ENCODE measurements at places on chromosomes 1 and 21.

GRCh38 chr1:162885265-162885664, 24.3 kb upstream of the CCDC190 start:
- DNase-seq = no peak

- DNase-seq = no peak
Observed at GRCh38 chr1:39690794-39691382, 345 bp downstream of the HPCAL4 start.

GRCh38 chr1:117985973-117986372, 56.4 kb downstream of the WDR3 start:
- no peak for DNase-seq

DNA sequence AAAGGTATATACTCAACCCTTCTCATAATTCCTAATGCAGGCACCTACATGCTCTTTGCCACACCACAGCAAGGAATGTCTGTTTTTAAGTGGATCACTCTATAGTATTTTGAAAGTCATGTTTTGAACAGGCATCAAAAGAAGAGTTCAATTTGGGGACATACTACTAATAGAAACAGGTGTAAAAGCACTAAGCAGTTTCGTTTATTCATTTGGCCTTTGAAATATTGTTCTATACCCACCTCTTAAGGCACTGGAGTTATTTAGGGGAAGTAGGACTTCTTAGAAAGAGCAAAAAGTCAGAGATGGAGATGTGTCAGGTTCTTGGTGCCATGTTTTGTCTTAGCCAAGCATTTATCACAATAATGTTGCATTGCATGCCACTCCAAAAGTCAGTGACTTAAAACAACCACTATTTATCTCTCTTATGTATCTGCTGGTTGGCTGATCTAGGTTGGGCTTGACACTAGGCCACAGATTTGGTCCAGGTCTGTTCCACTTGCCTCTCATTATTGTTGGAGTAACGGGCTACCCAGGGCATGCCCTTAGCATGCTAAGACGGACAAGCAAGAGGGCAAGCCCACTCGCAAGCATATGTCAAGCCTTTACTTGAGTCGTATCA, 107.5 kb downstream of the RGL1 start:
- no peak for DNase-seq

DNA sequence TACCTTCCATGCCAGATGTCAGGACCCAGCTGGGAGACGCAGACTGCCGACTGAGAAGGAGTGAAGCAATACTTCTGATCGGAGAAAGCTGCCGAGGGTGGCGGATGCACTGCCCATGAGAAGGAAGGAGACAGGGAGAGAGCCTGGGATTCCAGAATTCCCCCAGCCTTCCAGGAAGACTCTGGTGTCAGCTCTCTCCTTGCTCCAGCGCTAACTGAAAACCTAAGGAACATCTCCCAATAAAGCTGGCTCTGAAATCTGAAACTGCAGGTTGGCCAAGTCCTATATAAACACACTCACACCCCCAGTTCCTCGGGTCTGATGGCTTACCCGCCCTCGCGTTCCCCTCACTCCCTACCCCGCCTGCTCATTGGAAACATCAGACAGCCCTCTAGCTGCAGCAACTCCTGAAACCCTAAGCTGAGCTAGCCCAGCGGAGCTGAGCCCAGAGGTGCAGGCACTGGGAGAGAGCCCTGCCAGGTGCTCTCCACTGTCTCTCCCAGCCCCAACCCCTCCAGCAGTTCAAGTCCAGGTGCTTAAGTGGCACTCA, 52.3 kb downstream of the PLEKHA6 start:
- DNase-seq = peak; percentile 52

GRCh38 chr1:36644556-36644955, 161.8 kb upstream of the CSF3R start:
- no peak for DNase-seq

GRCh38 chr1:71068325-71069240, 12.3 kb downstream of the ZRANB2 start:
- no peak for DNase-seq

DNA sequence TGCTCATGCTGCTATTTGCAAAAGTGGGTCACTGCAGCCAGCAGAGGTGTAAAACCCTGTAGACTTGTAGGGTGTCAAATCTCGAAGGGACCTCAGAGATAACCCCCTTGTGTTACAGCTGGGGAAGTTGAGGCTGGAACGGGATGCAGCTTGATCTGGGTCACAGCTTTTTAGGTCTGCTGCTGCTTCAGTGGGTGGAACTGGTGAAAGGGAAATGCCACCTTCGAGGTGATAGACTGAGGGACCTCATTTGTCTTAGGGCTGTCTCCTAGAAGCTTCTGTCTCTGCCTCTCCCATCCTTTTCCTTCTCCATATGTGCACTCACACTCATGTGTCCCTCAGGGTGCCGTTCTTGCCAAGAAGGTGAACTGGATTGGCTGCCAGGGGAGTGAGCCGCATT, 35.4 kb downstream of the QSOX1 start:
- DNase-seq = no peak

DNA sequence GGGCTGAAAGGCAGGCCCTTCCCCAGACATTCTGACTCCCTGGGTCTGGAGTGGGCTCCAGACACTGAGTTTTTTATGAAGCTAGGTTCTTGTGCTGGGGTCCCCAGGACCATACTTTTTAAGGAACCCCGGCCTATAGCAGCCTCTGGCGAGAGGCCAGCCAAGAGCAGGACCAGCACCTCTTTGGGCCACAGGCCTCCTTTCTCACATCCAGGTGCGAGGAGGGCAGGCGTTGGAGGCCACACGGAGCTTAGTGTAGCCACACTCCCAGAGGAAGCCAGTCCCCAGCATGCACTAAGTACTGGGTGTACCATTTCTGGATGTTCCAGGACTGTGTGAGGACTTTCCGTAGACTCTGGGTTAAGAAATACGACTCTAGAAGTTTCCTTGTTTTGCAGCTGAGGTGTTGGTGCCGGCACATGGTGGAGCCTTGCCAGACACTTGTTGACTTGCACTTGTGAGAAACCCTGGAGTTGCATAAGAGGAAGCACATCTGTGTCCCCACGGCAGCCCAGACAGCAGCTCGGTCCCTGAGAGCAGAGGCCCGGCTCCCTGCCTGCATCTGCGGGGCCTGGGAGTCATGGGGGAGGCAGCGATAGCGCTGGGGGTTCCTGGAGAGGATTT, 122.2 kb upstream of the VAMP3 start:
- no peak for DNase-seq

DNA sequence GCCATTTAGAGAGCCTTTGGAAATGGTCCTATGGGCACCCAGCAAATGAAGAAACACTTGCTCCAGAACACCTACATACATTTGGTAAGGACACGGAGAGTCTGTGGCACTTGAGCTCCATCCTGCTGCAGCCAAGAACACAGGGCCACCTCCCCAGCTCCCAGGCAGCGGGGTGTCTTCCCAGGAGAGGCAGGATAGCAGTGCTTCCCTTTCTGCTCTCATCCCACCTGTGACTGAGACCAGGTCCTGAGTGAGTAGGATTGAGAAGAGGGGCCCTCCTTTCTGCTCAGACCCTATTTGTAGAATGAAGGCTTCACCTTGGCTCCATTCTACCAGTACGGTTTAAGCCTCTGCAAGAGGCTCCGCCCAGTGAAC, 4.1 kb downstream of the C1orf174 start:
- no peak for DNase-seq

- DNase-seq = no peak
Observed at GRCh38 chr1:117147341-117147831, 25.8 kb upstream of the TRIM45 start.

- no peak for DNase-seq
Observed at GRCh38 chr21:39451332-39452206, at the start of gene SH3BGR. Gene SH3BGR, plus strand, starts transcription at chr21:39451970. Its CDS starts 127 bp downstream, at chr21:39452097.

DNA sequence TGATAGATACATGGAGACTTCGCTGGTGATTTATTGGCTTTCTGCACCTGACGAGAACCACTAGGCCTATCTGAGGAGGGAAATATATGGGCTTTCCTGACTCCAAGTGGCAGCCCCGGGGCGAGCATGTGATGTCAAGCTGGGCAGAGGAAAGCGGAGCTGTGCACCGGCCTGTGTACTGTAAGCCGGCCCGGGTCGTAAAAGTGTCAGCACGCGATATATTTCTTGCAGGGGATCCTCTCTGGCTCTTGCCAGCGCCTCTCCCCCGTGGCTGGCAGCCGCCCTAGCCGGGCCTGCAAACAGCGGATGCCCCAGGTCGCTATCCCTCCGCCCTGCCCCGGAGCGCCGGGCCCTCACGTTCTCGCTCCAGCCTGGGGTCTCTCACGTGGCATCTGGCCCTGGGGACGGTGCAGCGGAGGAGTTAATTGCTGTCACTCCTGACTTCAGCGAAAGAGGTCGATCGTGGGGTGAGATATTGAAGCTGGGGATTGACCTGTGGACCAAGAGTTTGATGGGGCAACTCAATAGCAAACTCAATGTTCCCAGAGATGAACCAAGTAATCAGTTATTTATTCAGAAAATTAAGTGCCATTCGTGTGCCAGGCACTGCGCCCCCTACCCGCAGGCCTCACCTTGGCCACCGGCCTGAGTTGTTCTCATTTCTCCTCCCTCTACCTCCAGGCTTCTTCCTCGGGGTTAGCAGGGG, 41.0 kb upstream of the HAO2 start:
- peak; percentile 61 for DNase-seq

GRCh38 chr1:200124309-200124708, 96.8 kb downstream of the NR5A2 start:
- DNase-seq = no peak

DNA sequence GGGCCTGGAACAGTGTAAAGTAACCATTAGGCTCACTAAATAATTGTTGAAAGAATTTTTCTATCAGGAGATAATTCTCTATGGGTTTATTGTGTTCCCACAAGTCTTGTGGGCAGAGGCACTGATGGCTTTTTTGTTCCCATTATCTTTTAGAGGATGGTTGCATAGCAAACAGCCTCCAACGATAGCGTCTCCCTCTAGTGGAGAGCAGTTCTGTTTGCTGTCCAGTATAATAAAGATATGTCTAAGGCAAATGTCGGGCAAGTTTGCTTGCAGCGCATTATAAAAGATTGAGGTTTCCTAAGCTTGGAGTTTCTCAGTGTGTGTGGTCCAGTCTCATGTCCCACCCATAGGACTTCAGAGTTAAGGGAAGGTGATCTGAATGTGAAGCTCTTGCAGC, 1.3 kb upstream of the SLC6A17 start:
- no peak for DNase-seq

DNA sequence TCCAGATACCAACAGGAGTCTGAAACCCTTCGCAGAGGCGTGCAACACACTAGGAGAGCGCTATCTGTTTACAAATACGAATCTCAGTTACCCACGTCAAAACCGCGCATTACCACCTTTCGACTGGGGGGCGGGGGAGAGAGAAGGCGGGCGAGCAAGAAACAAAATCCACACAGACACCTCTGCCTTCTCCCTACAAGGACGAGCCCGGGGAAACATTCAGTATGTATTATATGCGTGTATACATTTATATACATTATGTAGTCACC, 722 bp downstream of the TUT4 start:
- DNase-seq = peak; percentile 45

DNA sequence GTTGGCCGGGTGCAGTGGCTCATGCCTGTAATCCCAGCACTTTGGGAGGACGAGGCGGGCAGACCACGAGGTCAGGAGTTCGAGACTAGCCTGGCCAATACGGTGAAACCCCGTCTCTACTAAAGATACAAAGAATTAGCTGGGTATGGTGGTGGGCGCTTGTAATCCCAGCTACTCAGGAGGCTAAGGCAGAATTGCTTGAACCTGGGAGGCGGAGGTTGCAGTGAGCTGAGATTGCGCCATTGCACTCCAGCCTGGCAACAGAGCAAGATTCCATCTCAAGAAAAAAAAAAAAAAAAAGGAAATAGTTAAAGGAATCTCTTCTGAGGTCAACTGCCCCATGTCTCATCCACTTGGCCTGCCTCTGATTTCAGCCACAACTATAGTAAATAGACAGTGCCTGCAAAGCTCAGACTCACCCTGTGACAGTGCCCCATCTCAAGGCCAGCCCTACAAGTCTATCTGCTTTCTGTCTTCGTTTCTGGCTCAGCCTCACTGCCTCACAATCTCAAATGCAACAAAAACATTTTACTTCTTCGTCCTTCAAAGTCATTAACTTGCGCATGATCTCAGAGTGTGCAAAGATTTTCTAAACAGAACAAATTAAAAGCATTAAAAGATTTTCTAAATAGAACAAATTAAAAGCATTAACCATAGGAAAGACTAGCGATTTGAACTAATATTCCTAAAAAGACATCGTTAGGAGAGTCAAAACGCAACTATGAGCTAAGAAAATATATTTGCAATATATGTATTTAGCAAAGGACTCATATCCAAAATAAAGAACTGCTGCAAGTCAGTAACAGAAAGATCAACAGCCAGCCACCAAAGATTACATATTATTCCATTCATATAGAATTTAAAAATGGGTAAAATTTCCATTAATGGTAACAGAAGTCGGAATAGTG, 65.0 kb upstream of the PRDX6 start:
- DNase-seq = peak; percentile 79

DNA sequence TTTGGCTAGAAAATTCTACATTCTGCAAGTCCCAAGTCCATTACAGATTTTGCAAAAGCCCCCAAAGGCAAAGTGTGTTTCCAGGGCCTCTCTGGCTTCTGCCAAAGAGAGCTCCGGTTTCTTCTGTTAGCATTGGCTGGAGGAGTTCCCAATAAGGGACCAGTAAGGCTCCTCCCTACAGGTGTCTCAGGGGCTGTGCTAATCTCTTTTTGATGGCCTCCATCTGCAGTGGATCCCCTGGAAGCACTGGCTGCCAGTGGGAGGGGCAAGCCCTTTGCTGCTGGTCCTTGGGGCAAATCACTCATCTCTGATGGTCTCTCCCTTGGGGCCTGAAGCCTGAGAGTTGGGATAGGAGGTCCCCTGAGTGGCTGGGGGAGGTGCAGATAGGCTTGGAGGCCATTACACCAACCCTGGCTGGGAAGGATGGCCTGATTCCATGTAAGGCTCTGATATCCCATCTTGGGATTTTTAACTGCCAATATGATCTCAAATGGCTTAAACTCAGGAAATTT, 89.1 kb upstream of the USP24 start:
- DNase-seq = no peak

DNA sequence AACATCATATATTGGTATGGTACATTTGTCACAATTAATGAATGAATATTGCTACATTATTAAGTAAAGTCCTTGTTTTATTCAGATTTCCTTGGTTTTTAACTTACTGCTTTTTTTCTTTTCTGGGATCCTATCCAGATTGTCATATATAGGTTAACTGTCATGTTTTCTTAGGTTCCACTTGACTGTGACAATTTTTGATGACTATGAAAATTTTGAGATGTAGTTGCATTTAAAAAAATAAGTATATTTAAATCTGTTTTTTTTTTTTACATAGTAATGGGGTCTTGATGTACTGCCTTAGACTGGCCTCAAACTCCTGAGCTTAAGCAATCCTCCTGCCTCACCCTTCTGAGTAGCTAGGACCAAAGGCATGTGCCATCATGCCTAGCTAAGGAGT, 76.8 kb downstream of the ATP6V1G3 start:
- no peak for DNase-seq

- peak; percentile 81 for DNase-seq
Observed at GRCh38 chr1:157993147-157993917, at the start of gene KIRREL1. Gene KIRREL1, plus strand, starts transcription at chr1:157993645. Its CDS starts 32 bp downstream, at chr1:157993677.

DNA sequence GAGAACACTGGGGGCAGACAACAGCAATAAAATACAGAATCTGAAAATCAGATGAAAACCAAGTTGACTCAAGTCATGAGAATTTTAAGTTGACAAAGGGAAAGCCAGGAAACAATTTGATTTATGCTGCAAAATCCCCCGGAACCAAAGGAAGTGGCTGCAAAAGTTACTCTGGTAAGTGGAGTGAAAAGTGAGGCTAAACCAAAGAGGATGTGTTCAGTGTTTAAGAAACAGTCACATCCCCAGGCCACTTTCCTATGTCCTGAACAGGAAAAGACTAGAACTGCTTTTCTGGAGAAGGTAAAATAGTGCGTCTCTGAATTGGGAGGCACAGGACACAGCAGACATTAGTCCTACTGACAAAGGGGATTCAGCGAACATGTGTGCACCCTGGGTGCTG, 5.9 kb downstream of the TARBP1 start:
- DNase-seq = peak; percentile 60

- DNase-seq = no peak
Observed at GRCh38 chr1:32962248-32962896, 2.2 kb downstream of the RNF19B start.

All from fibroblast of skin of abdomen (primary cell).